ENCODE measurements at places on chromosomes 3 and 15. TPM values are rescaled to one million over a fixed set of nuclear protein-coding genes. Genes with fewer than 3 reads are reported as not detected.

GRCh38 chr3:44903314-44903713, 28.9 kb downstream of the TGM4 start:
- no peaks in the 10 kb centered on the region for H3K36me3 ChIP-seq
- H3K27ac ChIP-seq: no peak overlapping the region
- no peaks in the 10 kb centered on the region for H3K27me3 ChIP-seq
- no peak overlapping the region for H3K4me3 ChIP-seq
- H3K4me1 ChIP-seq: no peaks in the 10 kb centered on the region
- no peak for DNase-seq

- H3K36me3 ChIP-seq: no peaks in the 10 kb centered on the region
- no peak overlapping the region for H3K4me3 ChIP-seq
- DNase-seq: no peak
Measured at GRCh38 chr3:25820366-25820765, 30.5 kb downstream of the OXSM start.

DNA sequence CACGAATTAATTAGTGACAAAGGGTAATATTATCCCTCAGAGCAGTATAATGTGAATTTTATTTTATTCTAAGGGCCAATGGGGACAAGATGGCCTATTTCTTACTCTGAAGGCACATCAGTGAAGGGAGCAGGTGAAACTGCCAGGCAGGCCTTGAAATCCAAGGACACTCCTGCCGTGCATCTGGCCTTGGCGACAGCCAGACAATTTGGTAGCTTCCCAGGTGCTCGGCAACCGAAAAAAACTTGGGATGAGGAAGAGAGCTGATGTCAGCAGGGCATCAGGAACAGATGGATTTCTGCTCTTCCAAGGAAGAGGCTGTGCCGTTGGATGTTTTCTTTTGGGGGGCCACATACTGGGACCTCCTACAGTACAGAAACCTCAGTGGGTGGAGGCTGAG, 83.2 kb upstream of the ADAMTSL3 start:
- H3K36me3 ChIP-seq: no peaks in the 10 kb centered on the region
- no peak overlapping the region for H3K27ac ChIP-seq
- H3K27me3 ChIP-seq: no peaks in the 10 kb centered on the region
- no peaks in the 10 kb centered on the region for H3K4me1 ChIP-seq
- no peak for DNase-seq
- no peak overlapping the region for H3K4me3 ChIP-seq

DNA sequence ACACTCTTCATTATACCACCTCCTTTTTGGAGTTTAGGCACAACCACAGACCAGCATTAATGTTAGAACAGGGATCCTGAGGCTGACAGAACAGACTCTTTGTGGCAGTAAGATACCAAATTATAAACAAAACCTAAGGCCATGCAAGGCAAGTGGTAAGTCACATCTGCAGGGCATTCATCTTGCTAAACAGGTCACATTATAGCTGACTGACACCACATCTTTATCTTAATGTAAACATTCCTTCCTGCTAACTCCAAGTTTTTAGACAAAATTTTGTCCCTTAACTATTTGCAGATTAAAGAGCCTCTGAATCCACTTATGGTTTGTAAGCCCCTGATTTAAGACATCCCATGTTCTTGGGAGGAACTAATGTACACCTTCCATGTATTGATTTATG, 500.6 kb downstream of the PYDC2 start:
- no peaks in the 10 kb centered on the region for H3K36me3 ChIP-seq
- H3K4me3 ChIP-seq: no peak overlapping the region
- H3K27me3 ChIP-seq: no peaks in the 10 kb centered on the region
- H3K27ac ChIP-seq: no peak overlapping the region
- H3K4me1 ChIP-seq: no peaks in the 10 kb centered on the region

DNA sequence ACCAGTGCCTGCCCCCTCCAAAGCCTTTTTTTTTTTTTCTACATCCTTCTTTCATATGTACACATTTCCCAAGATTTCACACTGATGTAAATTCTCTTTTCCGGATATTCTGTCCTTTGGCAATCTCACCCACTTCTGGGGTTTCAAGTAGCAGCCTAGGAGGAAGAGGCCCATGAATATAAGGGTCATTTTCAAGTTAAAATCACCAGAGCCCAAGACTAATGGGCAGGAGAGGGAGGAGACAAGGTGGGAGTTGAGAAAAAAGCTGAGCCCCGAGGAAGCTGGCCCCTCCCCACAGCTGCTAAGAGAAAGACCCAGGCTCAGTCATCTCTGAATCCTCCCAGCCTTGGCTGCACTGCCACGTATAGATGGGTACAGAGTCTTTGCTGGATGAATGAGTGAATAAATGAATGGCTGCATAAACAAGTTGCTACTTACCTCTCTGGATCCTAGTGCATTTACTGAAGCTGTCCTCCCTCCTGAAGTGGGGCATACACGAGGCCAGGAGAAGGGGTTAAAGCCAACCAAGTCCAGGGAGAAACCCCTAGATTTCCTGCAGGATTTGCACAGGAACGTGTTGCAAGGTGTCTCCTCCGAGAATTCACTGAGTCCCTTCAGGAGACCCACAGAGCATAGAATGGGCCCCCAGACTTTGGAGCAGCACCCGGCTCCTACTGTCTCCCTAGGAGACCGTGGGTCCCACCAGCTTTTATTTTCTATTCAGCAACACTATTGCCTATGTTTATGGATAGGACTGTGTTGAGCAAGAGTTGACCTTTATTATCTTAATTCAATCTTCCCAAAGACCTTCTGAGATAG, 100.8 kb upstream of the LIPC start:
- H3K4me3 ChIP-seq: no peak overlapping the region
- peak overlapping the region; percentile 80 for H3K27ac ChIP-seq
- peaks cover 38% of the 10 kb centered on the region for H3K4me1 ChIP-seq

Gene RPSA
- 849 TPM for total RNA-seq

GRCh38 chr15:59828263-59828662, 139.1 kb upstream of the BNIP2 start:
- H3K27me3 ChIP-seq: no peaks in the 10 kb centered on the region
- no peaks in the 10 kb centered on the region for H3K4me1 ChIP-seq
- no peak for DNase-seq
- H3K36me3 ChIP-seq: no peaks in the 10 kb centered on the region
- no peak overlapping the region for H3K27ac ChIP-seq
- H3K4me3 ChIP-seq: no peak overlapping the region

DNA sequence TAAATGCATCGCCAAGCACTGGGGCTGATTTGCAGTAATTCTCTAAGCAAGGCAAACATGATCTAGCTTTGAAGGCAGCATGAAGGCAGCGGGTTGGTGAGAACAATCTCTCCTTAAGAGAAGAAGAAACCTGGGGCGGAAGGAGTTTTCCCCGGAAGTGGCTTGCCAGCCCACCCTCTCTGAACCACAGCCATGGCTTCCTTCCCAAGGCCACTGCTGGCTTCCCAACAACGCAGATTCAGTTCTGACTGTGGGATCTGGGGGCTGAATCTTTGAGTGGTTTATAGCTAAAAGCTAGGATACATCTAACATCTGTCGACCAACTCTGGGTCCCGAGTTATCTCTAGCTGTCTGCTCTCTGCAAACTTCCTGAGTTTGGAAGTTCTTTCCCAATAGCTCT, 4.3 kb upstream of the CPN2 start:
- no peak for DNase-seq
- no peaks in the 10 kb centered on the region for H3K36me3 ChIP-seq
- H3K27ac ChIP-seq: no peak overlapping the region

GRCh38 chr3:188348435-188349244, 194.7 kb downstream of the LPP start:
- H3K27ac ChIP-seq: no peak overlapping the region
- H3K36me3 ChIP-seq: no peaks in the 10 kb centered on the region
- no peak overlapping the region for H3K4me3 ChIP-seq
- no peaks in the 10 kb centered on the region for H3K27me3 ChIP-seq
- DNase-seq: peak; percentile 40
- H3K4me1 ChIP-seq: peaks cover 11% of the 10 kb centered on the region

GRCh38 chr3:106268696-106269095, 399.9 kb upstream of the CBLB start:
- H3K36me3 ChIP-seq: no peaks in the 10 kb centered on the region
- no peaks in the 10 kb centered on the region for H3K4me1 ChIP-seq
- H3K27ac ChIP-seq: no peak overlapping the region
- DNase-seq: no peak
- no peak overlapping the region for H3K4me3 ChIP-seq

- no peak for DNase-seq
- no peaks in the 10 kb centered on the region for H3K36me3 ChIP-seq
- no peak overlapping the region for H3K27ac ChIP-seq
- no peaks in the 10 kb centered on the region for H3K27me3 ChIP-seq
- no peaks in the 10 kb centered on the region for H3K4me1 ChIP-seq
- H3K4me3 ChIP-seq: no peak overlapping the region
Measured at GRCh38 chr15:25801586-25802284, 61.4 kb downstream of the ATP10A start.

GRCh38 chr3:70805061-70805889, 492.8 kb upstream of the MDFIC2 start:
- no peak for DNase-seq
- no peaks in the 10 kb centered on the region for H3K36me3 ChIP-seq
- H3K4me3 ChIP-seq: no peak overlapping the region
- no peaks in the 10 kb centered on the region for H3K27me3 ChIP-seq

Gene GUCA1C
- not detected for total RNA-seq

DNA sequence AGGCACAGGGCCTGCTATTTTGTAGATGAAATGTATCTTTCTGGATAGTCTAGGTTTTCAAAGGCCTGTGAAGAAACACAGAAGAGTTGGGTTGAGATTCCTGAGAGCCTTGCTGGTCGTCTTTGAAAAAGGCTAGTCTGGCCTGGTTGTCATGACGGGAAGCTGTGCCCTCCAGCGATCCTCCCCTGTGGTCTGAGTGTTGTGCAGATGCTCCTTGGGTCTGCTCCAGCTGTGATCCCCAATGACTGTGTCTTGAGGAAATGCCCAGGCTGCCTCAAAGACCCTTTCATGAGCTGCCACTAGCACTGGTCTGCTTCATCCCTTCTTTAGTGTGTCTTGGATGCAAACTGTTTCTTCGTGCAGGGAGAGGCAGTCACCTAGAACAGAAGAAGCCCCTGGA, 111.0 kb upstream of the SYNPR start:
- H3K27ac ChIP-seq: no peak overlapping the region
- no peaks in the 10 kb centered on the region for H3K36me3 ChIP-seq
- no peak overlapping the region for H3K4me3 ChIP-seq
- no peak for DNase-seq
- no peaks in the 10 kb centered on the region for H3K4me1 ChIP-seq

Gene RTP4
- total RNA-seq: 7.3 TPM

DNA sequence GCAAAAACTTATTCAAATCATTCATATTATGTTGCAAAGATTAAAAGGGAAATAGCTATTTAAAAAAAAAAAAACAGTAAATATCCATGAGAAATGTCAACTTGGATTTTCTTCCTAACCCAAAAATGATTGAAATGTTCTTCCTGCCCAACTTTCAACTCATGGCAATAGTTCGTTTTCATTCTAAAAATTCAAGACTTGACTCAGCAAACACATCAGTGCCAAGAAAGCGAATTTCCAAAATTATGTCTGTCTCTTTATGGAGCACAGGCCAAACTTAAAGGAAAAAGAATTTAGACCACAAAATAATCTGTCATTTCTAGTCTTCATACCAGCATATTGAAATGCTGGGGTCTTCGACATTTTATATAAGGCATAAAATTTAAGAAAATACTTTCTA, 63.7 kb downstream of the MAGI1 start:
- no peaks in the 10 kb centered on the region for H3K27me3 ChIP-seq
- no peaks in the 10 kb centered on the region for H3K36me3 ChIP-seq
- H3K27ac ChIP-seq: no peak overlapping the region
- no peak for DNase-seq
- no peak overlapping the region for H3K4me3 ChIP-seq

Gene C15orf39
- 32.2 TPM for total RNA-seq

DNA sequence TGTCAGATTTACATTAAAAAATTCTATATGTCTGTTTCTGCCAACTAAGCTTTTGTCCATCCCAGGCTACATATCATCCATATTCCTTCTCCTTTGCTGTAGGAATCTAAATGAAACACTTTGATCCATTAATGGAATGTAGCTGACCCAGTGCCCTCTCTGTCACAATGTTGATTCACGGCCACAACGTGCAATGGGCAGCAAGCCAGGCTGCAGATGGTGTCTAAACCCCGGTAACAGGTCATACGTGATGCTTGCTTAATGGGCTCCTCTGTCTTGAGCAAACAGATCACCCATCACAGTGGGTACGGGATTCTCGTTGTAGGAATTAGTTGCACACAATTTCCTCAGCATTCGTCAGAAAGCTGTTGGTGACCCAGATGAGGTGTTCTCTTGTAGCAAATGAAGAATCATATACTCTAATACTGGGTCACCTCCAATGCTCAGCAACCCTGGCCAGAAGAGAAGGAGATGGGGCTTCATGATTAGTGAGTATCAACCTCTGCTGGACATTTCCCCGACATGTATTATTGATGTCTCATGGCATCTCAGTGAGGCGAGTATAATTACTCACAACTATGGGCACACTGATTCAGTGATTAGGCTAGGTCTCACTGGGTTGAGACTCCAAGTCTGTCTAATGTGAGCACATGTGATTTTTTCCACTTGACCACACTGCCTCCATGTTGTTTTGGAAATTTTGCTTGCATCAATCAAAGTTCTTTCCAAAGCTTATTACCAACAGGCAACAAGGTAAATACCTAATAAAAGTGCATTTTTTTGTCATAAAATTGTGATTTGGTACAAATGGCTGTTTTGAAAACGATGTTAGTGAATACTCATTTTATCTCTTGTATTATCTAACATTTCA, 12.9 kb upstream of the DCBLD2 start:
- H3K4me3 ChIP-seq: no peak overlapping the region
- no peak overlapping the region for H3K27ac ChIP-seq
- H3K27me3 ChIP-seq: no peaks in the 10 kb centered on the region
- H3K4me1 ChIP-seq: no peaks in the 10 kb centered on the region
- no peak for DNase-seq

Gene GOLGA8T
- total RNA-seq: not detected

- H3K4me1 ChIP-seq: no peaks in the 10 kb centered on the region
- no peaks in the 10 kb centered on the region for H3K36me3 ChIP-seq
- DNase-seq: no peak
Measured at GRCh38 chr3:27615555-27615954, 106.6 kb downstream of the EOMES start.

DNA sequence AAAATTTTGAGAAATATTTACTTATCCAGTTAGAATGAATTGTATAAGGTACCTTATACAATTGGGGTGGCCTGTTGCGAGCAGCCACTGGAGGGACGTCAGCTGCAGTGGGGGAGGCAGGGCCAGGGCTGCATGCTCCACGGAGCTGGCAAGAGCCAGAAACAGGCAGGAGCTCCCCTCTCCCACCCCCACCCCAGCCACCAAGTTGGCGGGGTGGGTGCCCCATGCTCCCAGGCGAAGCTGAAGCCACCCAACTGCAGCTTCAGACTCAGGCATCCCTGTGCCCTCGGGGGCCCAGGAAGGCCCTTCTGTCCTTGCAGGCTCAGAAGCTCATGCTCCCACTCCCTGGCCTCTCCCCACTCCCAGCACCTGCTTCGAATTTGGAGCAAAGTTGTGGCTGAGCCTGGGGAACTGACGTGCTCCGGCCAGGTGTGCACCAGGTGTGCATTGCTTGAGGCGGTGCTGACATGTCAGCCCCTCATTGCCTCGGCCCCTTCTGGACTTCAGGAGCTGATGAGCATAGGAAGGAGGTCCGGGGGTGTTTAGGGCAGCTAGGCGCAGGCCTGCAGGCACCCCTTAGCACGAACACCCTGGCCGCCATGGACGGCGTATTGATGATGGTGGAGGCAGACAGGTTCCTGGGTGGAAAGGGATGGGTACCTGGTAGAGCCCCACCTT, 743.8 kb upstream of the GBE1 start:
- H3K36me3 ChIP-seq: no peaks in the 10 kb centered on the region
- H3K4me1 ChIP-seq: no peaks in the 10 kb centered on the region
- no peak overlapping the region for H3K4me3 ChIP-seq

Gene SLC12A1
- total RNA-seq: not detected
